ENCODE measurements at places on chromosomes 13 and 19.
A peak's percentile ranks its signal among the peaks of the same experiment; 100 is the strongest.

DNA sequence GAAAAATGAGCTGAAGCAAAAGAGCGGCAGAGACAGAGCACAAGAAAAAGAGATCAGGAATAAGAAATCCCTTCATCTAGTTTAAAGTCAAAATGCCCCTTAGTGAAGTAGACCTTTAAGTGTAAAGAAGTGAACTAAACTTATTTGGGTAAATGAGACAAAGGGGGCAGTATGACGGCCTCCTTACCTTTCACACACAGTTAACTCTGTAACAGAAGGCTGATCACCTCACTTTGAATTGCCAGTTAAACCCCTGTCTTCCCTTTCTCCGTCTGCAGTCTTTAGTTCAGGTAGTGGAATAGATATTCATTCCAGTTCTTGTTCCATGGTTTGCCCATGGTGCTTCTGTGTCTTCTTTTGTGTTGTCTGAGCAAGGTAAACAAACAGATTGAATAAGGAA lies 1029.8 kb downstream of the DIAPH3 start:
- no peak for DNase-seq

DNA sequence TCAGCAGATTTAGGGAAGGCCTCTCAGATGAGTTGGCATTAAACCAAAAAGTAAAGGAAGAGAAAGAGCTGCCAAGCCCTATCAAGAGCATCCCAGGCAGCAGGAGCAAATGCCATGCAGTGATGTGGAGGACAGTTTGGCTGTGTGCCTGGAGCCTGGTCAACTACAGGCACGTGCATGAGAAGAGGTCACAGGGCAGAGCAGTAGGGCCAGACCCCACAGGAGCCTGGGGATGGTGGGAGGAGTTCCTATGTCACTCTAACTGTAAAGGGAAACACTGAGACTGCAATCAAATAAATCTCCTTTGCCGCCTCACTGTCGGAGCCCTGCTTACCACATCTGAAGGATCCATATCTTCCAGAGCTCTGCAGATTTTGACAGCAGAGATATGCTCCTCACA lies 240.5 kb downstream of the ENOX1 start:
- no peak for DNase-seq

DNA sequence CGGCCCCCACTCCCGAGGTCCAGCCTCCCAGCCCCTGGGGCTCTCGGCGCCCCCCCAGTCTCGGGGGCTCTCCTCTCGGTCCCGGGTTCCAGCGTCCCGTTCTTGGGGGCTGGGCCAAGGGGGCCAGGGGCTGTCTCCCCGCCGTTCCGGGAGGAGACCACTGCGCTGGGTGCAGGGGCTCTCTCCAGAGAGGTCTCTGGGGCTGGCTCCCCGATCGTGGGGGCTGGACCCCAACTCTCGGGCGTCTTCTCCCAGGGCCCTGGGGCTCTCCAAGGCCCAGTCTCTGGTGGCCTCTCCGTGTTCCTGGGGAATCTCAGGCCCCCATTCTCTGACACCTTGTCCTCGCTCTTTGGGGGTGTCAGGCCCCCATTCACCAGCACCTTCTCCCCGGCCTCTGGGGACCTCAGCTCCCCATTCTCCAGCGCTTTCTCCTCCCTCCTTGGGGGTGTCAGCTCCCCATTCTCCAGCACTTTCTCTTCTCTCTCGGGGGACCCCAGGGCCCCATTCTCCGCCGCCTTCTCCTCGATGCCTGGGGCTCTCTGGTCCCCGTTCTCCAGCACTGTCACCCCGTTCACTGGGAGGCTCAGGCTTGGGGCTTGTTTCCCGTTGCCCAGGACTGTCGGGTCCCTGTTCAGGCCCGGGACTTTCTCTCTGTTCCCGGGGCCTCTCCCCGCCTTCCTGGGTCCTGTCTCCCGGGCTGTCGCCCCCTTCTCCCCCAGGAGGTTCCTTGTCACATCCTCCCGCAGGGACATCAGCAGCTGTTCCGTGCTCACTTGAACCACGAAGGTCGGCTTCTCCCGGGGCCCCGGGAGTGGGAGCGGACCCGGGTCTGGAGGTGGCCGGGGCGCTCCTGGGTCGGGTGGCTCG lies 13.7 kb downstream of the LMTK3 start:
- no peak for DNase-seq

DNA sequence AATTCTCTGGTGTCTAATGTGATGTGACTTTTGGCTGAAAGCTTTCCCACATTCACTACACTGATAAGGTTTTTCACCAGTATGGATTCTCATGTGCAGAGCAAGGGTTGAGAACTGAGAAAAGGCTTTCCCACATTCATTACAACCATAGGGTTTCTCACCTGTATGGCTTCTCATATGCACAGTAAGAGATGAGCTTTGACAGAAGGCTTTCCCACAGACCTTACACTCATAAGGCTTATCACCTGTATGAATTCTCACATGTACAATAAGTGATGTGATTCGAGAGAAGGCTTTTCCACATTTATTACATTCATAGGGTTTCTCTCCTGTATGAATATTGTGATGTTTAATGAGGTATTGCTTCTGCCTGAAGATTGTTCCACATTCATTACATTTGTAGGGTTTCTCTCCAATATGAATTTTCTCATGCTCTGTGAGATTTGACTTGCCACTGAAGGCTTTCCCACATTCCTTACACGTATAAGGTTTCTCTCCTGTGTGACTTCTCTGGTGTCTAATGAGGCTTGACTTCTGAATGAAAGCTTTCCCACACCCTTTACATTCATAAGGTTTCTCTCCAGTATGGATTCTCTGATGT lies 14.0 kb downstream of the ZNF260 start:
- DNase-seq: no peak

- DNase-seq: peak; percentile 13
These were observed at the start of gene YJEFN3 for GRCh38 chr19:19528721-19529490. Gene YJEFN3 (plus strand): TSS chr19:19528911. CDS start chr19:19528933, 22 bp downstream.

- peak; percentile 70 for DNase-seq
These were observed 6.0 kb downstream of the AP1M2 start for GRCh38 chr19:10580979-10581631.

GRCh38 chr13:26326562-26326961 lies 72.6 kb downstream of the CDK8 start:
- no peak for DNase-seq

GRCh38 chr13:32136716-32137115 lies 105.1 kb downstream of the FRY start:
- DNase-seq: no peak

- DNase-seq: no peak
These were observed at the start of gene IQCN for GRCh38 chr19:18274219-18274780. Gene IQCN (minus strand): TSS chr19:18274452. CDS start chr19:18269478, 4,974 bp downstream.

GRCh38 chr19:17197666-17198065 lies 17.5 kb upstream of the USE1 start:
- no peak for DNase-seq

DNA sequence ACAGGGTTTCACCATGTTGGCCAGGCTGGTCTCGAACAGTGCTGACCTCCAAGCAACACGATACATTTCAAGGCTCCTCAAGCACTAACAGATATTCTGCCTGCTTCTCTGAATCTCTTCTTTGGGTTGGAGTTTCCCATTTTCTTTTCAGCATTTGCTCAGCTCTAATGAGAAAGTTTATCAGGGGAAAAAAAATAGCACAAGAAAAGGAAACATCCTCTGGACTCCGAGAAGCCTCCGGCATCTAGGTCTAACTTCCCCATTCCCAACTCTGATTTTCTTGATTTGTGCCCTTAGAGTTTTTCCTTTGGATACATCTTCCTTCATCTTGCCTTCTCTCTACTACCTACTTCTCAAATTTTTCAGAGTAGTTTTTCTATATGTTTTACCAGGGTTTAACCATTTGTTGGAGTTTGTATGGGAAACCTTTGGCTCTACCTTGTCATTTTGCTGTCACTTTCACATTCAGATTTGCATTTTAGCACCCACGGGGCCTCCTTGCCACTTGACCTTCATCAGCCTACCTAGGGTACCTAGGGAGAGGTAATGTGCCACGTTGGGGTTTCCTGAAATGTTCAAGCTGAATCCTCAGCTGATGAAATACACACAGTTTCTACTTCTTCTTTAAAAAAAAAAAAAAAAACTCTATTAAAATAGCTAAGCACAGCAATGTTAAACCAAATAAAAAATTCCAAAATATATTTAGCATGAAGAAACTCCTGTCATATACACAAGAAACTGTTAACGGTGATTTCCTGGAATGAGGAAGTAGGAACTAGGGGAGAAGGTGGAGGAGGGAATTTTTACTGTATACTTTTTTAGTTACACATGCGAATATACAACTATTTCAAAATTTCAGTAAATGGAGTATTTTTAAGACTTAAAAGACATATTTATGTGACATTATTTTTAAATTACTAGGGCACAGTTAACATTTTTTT lies 5.1 kb upstream of the USP12 start:
- no peak for DNase-seq

All from hippocampal formation (tissue), 2 donors.